ENCODE measurements at places on chromosomes 12 and 14.

DNA sequence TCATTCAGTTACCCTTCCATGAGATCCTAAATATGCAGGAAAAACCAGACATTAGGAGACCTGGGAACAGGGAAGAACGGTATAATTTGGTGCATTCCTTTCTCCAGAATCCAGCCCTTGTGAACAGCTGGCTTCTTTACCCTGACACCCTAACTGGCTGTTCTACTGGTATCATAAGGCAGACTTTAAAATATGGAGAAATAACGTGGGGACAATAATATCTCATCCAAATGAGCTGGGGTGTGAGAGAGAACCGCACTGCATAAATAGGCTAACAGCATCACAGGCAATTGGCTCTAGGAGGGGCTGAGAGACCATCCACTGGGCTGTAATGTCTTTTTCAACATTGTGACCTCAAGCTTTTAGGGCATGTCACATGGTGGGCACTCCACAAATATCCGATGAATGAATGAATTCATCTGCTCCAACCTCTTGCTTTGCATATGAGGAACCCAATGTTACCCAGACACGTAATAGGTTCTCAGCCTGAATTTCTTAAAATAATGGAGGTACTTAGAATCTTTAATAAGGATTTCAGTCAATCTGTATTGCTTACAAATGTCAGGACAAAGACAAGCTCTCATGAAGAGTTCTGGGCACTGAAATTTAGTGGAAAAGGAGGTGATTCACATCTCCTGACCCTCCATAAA lies 157.9 kb downstream of the SAMD4A start:
- no peak for DNase-seq

- no peak for DNase-seq
Measured at GRCh38 chr12:94427501-94428381, 31.9 kb downstream of the CEP83 start.

DNA sequence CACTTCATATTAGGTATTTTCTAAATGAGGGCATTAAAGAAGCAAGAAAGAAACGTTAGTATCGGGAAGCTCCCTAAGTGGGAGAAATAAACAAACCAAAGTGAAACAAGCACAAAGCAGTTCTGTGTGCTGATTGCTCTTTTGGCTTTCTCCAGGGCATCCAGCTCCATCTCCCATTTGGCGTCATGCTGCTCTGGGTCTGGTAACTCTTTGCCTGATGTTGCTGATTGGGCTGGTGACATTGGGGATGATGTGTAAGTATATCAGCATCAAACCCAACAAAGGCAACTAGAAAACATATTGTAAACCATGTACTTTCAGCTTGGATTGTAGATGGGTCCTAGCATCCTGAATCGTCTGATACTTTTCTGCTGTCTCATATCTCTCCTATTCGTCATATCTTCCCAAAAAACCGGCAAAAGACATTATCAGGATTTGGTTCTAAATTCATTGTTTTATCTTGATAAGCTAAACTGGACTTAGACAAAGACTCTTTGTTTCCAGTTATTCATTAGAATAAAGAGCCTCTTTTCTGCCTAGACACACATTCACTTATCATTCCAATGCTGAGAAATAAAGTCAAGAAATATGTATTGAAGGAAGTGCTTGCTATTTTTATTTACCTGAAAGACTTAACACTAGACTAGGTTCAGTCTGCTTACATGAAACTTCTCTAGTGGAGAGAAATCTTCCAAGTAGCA lies 2.4 kb downstream of the CLEC12B start:
- DNase-seq = no peak

- peak; percentile 76 for DNase-seq
Measured at GRCh38 chr14:75522224-75522982, at the start of gene BATF. TSS of gene BATF (plus strand) at chr14:75522469. CDS start at chr14:75522683, 214 bp downstream.

DNA sequence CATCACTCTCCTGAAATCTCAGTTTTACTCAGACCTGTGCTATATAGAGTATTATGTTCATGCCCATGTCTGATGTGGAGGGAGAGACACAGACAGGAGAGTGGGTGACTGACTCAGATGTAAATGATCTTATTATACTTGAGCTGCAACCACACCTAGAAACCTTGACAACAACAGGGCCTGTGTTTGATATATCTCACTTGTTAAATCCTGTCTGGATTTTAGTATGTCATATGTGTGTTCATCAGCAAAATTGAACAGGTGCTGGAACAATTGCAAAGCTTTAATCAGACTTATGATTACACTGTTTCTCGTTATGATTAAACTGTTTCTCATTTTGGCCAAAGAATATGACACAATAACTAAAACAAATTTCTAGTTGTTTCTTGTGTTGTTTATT lies 37.7 kb downstream of the DIP2B start:
- no peak for DNase-seq
